ENCODE measurements at places on chromosomes 13 and 19.

DNA sequence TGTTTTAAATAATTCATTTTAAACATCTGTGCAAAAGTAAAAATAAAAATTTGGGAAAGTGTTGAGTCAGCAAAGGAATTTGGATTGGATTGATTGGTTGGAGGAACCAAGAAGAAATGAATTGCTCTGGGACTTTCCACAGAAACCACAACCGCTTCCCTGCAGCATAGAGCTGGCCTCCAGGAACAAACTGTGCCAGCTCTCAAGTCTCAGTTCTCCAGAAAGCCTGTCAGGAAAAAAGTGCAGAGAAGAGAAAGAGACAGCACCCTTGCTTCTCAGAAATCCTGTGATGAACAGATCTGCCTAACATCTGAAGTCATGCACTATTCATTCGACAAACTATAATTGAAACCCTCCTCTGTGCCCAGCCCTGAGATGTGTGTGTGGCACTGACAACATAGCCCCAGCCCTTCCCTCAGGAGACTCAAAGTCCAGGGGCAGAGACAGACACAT lies 14.8 kb downstream of the LYPD3 start:
- no peak for DNase-seq

DNA sequence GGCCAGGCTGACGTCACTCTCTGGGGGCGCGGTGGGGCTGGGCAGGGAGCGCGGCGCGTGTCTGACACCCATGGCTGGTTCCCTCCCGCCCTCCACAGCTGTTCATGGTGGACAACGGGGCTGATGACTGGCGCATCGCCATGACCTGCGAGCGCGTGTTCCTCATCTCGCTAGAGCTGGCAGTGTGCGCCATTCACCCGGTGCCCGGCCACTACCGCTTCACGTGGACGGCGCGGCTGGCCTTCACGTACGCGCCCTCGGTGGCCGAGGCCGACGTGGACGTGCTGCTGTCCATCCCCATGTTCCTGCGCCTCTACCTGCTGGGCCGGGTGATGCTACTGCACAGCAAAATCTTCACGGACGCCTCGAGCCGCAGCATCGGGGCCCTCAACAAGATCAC lies 14.7 kb downstream of the KCNN1 start:
- DNase-seq = no peak

GRCh38 chr19:2650515-2650914 lies 52.0 kb downstream of the GNG7 start:
- no peak for DNase-seq

GRCh38 chr13:37869506-37869755 lies 141 bp downstream of the TRPC4 start:
- no peak for DNase-seq

DNA sequence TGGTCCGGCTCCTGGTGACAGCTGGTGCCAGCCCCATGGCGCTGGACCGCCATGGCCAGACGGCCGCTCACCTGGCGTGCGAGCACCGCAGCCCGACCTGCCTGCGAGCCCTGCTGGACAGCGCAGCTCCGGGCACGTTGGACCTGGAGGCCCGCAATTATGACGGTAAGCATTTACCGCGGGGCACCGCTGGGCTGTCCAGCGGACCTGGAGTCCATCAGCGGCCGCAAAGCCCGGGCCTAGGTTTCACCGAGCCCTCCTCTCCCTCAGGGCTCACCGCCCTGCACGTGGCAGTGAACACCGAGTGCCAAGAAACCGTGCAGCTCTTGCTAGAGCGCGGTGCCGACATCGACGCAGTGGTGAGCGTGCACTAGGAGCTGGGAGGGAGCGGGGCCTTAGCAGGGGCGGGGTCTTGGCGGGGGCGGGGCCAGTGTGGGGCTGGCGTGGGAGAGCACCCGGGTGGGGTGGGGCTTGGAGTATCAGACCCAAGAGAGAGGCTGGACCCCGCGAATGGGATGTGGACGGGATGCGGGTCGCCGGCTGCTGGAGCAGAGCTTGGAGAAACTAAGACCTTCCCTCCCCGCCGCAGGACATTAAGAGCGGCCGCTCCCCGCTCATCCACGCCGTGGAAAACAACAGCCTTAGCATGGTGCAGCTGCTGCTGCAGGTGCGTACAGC lies 8.7 kb downstream of the BCL3 start:
- no peak for DNase-seq

DNA sequence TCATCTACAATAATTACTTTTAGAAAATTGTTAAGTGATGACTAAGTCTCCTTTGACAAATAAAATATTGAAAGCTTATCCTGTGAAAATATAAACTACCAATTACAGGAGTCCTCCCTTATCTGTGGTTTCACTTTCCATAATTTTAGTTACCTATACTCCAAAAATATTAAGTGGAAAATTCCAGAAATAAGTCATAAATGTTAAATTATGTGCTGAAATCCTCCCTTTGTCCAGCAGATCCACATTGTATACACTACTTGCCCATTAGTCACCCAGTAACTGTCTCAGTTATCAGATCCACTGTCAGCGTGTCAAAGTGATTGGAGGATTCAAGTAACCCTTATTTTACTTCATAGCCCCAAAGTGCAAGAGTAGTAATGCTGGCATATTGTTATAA lies 98.1 kb downstream of the SERP2 start:
- DNase-seq = no peak

GRCh38 chr13:66069570-66069969 lies 1160.6 kb downstream of the PCDH9 start:
- no peak for DNase-seq

Measured in T-helper 2 cell (primary cell).